ENCODE measurements at places on chromosomes 7 and 10. TPM values are rescaled to one million over a fixed set of nuclear protein-coding genes. Genes with fewer than 3 reads are reported as not detected.

CDH23 gene
- total RNA-seq, result 0.30 TPM

INA gene
- 0.16 TPM for total RNA-seq

MGMT gene
- 30.5 TPM for total RNA-seq

VWA2 gene
- 12.3 TPM for total RNA-seq

PGAM2 gene
- not detected for total RNA-seq

FOXI2 gene
- not detected for total RNA-seq

CPA2 gene
- total RNA-seq, result 298 TPM

HNRNPF gene
- total RNA-seq, result 186 TPM

GRCh38 chr10:111384556-111384955 lies 307.7 kb downstream of the ADRA2A start:
- no peaks in the 10 kb centered on the region for H3K4me1 ChIP-seq
- no peak overlapping the region for H3K4me3 ChIP-seq
- H3K27ac ChIP-seq, result no peak overlapping the region
- H3K27me3 ChIP-seq, result no peaks in the 10 kb centered on the region
- no peak for DNase-seq

GRCh38 chr7:3043544-3044371 lies at the start of gene CARD11:
CARD11 (minus strand) TSS chr7:3043867; CDS start chr7:2958506, 85,361 bp downstream.
- peak; percentile 53 for DNase-seq
- H3K27me3 ChIP-seq, result no peaks in the 10 kb centered on the region
- H3K4me3 ChIP-seq, result peak within 1 kb of the TSS; percentile 49
- no peaks in the 10 kb centered on the region for H3K4me1 ChIP-seq

GRCh38 chr7:85695533-85695932 lies 508.7 kb upstream of the SEMA3D start:
- no peaks in the 10 kb centered on the region for H3K36me3 ChIP-seq
- H3K27me3 ChIP-seq, result no peaks in the 10 kb centered on the region
- no peak overlapping the region for H3K4me3 ChIP-seq
- no peak overlapping the region for H3K27ac ChIP-seq
- peak; percentile 16 for DNase-seq
- no peaks in the 10 kb centered on the region for H3K4me1 ChIP-seq

DNA sequence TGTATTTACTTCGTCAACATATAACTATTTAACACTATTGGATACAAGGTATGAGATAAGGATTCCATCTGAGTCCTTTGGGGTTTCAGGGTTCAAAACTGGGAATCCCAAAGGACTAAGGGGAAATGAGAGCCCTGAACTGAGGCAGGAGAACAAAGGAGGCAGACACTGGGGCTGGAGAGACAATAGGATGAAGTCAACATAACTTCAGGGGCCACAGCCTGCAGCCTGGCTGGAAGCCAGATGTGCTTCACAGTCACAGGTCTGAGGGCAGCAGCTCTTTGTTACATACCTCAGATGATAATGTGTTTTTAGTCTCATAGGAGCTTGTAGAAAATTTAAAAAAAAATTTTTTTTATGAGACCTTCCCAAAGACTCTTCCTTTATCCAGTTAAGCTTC lies 73.3 kb downstream of the NRF1 start:
- no peaks in the 10 kb centered on the region for H3K27me3 ChIP-seq
- no peak overlapping the region for H3K4me3 ChIP-seq
- no peak for DNase-seq
- no peaks in the 10 kb centered on the region for H3K36me3 ChIP-seq
- no peaks in the 10 kb centered on the region for H3K4me1 ChIP-seq
- no peak overlapping the region for H3K27ac ChIP-seq

- H3K27ac ChIP-seq, result no peak overlapping the region
- H3K36me3 ChIP-seq, result no peaks in the 10 kb centered on the region
- no peak overlapping the region for H3K4me3 ChIP-seq
- no peak for DNase-seq
- H3K4me1 ChIP-seq, result no peaks in the 10 kb centered on the region
These were observed 57.9 kb upstream of the RNF32 start for GRCh38 chr7:156582591-156583123.

DNA sequence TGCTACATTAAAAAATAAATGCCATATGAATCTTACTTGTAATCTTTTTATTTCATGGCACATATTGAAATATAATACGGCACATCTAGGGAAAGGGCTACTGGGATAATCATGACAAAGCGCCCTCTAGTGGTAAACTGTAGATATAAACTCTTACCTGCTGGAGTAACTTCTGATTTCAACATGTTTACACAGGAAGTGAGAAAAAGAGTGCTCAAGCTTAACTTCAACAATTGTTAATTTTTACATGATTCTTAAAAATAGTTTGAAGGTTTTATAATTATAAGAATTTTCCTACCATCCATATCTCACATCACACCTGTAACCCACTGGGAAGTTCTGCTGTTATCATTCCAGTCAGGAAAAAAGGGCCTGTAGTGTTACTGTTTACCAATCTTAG lies 2.0 kb upstream of the HEPACAM2 start:
- H3K4me3 ChIP-seq, result no peak overlapping the region
- no peaks in the 10 kb centered on the region for H3K4me1 ChIP-seq
- no peaks in the 10 kb centered on the region for H3K27me3 ChIP-seq

DNA sequence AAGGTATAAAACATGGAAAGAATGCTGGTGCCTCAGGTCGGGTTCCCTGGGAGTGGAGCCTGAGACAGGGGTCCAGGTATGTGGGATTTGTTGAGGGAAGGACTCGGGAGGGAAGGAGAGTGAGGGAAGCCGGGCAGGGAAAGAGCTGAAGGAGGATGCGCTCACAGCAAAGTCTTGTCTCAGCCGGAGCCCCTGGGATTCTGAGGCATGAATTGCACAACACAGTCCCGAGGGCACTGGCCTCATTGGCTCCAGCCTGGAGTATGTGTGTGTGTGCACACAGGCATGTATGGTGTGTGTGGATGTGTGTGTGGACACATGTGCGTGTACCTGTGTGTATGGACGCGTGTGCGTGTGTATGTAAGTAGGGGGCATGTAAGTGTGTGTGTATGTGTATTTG lies 87.4 kb downstream of the WDFY4 start:
- no peaks in the 10 kb centered on the region for H3K27me3 ChIP-seq
- no peak overlapping the region for H3K27ac ChIP-seq
- no peak for DNase-seq
- H3K4me3 ChIP-seq, result no peak overlapping the region
- H3K36me3 ChIP-seq, result no peaks in the 10 kb centered on the region
- no peaks in the 10 kb centered on the region for H3K4me1 ChIP-seq

DNA sequence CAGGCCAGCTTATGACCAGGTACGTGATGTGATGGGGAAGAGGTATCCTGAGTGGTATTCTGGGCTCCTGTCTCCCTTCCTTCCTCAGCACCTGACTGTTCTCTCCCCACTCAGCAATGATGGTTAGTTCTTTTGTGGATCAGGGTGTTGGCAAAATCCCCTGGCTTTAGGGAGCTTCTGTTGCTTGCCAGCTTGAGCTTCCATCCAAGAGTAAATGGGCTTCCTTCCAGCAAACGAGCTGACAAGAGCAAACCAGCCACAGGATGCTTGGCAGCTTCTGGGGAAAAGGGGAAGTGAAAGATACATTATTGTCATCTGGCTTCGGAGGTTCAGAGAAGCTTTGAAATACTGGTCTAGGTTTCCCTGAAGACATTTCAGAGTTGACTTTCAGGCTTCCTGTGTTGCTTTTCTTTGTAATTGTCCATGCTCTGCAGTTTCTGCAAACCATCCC lies 5.2 kb downstream of the DUSP5 start:
- peaks cover 32% of the 10 kb centered on the region for H3K4me1 ChIP-seq
- no peak overlapping the region for H3K4me3 ChIP-seq
- peaks cover 16% of the 10 kb centered on the region for H3K27me3 ChIP-seq
- no peaks in the 10 kb centered on the region for H3K36me3 ChIP-seq
- peak; percentile 57 for DNase-seq
- H3K27ac ChIP-seq, result peak overlapping the region; percentile 45

- H3K4me1 ChIP-seq, result peaks cover 32% of the 10 kb centered on the region
- peak overlapping the region; percentile 76 for H3K27ac ChIP-seq
- H3K4me3 ChIP-seq, result no peak overlapping the region
- no peaks in the 10 kb centered on the region for H3K27me3 ChIP-seq
- DNase-seq, result peak; percentile 70
These were observed 57.4 kb downstream of the SPOCK2 start for GRCh38 chr10:72030762-72031543.

- DNase-seq, result no peak
- no peaks in the 10 kb centered on the region for H3K36me3 ChIP-seq
- H3K4me3 ChIP-seq, result no peak overlapping the region
- H3K4me1 ChIP-seq, result peaks cover 17% of the 10 kb centered on the region
These were observed 109.4 kb upstream of the ZMIZ1 start for GRCh38 chr10:78959217-78959923.

GRCh38 chr10:117721873-117722272 lies 179.3 kb downstream of the EMX2 start:
- H3K27ac ChIP-seq, result no peak overlapping the region
- H3K27me3 ChIP-seq, result peaks cover 5% of the 10 kb centered on the region
- no peak overlapping the region for H3K4me3 ChIP-seq
- H3K36me3 ChIP-seq, result no peaks in the 10 kb centered on the region
